ENCODE measurements at places on chromosomes 3 and 15.

GRCh38 chr15:74897300-74897701 is 7.5 kb downstream of the MPI start:
- no peak for DNase-seq

GRCh38 chr3:80521081-80521480 is 753.3 kb upstream of the ROBO1 start:
- no peak for DNase-seq

- DNase-seq, result no peak
Observed at GRCh38 chr3:112654492-112654891, 13.5 kb upstream of the CCDC80 start.

- DNase-seq, result no peak
Observed at GRCh38 chr3:31291818-31292217, 240.9 kb upstream of the STT3B start.

DNA sequence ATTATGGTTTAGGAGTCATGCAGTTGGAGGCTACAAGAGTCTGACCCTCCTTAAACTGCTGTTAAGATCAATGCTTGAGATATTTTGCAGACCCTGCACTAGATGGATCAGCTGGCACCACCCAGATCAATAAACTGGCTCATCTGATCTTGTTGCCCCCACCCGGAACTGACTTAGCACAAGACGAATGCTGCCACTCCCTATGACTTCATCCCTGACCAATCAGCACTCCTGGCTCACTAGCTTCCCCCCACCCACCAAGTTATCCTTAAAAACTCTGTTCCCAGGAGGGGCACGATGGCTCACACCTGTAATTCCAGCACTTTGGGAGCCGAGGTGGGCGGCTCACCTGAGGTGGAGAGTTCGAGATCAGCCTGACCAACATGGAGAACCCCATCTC is 594.0 kb downstream of the NTRK3 start:
- DNase-seq, result no peak

DNA sequence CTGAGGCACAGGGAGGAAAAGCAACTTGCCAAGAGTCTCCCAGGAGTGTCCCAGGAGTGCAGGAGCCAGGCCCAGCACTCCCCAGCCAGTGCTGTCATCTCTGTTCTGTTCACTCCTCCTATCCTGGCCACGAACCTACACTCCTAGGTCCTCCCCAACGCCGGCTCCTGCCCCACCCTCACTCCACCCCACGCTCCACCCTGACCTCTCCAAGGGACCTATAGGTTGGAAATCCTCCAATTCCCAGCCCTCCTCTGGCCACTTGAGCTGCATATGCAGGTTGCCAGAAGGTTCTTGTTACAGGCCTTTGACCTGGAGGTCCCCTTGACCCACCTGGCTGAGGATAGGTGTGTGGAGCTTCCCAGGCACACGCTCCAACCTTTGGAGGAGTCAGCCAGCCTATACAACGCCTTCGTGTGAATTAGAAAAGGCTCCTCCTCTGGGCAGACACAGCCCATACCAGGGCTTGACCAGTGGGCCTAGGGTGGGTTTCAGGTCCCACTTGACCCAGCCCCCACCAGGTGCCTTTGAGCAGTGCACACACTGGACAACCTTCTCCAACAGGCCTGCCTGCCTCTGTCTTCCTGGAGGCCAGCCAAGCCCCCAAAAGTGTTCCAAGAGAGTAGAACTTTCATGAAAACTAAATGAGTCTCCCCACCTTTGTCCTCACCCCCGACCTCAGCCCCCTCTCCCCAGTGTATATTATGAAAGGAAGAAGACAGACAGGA is 167.2 kb upstream of the TLE3 start:
- no peak for DNase-seq

GRCh38 chr3:188890572-188891270 is 281.1 kb upstream of the TPRG1 start:
- DNase-seq, result no peak

GRCh38 chr3:149085828-149086231 is 503 bp downstream of the HLTF start:
- peak; percentile 36 for DNase-seq

- DNase-seq, result peak; percentile 18
Observed at GRCh38 chr15:29102911-29103823, 166.5 kb downstream of the NSMCE3 start.

- DNase-seq, result no peak
Observed at GRCh38 chr3:4993276-4994143, 14.3 kb downstream of the BHLHE40 start.

DNA sequence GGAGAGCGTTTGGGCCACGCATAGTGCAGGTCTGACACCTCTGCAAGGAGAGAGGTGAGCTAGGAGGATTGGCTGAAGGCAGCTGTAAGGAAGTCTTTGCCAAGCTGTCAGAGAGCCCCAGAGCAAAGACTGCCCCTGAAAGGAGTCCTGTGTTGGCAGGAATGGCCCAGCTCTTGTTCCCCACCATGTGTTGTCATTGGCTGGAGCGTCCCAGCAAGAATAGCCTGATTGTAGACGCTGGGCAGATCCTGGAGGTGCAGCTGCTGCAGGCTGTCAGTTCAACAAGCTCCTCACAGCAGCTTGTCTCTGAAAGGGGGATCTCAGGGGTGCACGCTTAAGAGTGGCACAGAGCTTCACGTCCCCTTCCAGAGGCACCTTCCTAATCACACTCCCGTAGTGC is 237.6 kb downstream of the FEZF2 start:
- DNase-seq, result no peak

GRCh38 chr3:153855772-153856171 is 265.4 kb upstream of the ARHGEF26 start:
- DNase-seq, result peak; percentile 6

DNA sequence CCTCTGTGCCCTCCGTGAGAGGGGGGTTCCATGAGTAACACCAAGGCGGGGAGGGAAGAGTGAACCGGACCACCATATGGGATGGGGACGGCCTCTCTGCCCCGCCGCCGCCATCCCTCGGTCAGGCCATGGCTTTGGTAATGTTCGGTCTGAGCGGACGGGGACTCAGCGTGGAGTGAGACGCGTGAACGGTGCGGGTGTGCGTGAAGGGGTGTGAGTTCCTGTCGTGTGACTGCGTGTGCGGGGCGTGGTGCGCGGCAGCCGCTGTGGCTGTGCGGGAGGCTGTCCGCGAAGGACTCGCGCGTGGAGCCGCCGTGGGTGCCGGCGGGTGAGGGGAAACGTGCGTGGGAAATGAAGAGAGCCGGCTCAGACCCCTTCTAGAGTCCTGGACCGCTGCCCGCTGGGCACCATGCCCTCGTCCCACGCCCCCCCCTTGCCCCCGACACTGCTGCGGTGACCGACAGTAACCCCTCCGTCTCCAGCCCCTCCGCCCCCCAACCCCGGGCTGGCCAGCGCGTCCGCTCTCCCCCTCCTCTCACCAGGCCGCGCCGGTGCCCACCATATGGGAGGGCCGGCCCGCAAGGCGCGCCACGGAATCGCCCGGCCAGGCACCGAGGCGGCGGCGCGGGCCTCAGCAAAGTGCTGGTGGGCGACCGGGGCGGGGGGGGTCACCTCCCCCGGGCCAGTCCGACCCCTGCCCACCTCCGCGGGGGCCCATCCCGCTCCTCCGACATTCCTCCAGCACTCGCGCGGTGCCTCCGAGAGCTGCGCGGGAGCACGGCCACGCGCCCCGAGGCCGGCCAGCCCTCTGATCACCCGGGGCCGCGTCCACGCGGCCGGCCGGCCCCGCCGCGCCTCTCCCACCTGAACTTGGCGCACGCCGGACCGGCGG is 589 bp downstream of the KLF15 start:
- DNase-seq, result no peak

GRCh38 chr3:142180761-142181362 is 31.5 kb upstream of the TFDP2 start:
- peak; percentile 26 for DNase-seq

- DNase-seq, result no peak
Observed at GRCh38 chr3:135667061-135667460, 298.5 kb upstream of the PPP2R3A start.

GRCh38 chr3:174294616-174295015 is 564.5 kb upstream of the NAALADL2 start:
- DNase-seq, result no peak

GRCh38 chr15:58433597-58434333 is 2.0 kb downstream of the LIPC start:
- no peak for DNase-seq

DNA sequence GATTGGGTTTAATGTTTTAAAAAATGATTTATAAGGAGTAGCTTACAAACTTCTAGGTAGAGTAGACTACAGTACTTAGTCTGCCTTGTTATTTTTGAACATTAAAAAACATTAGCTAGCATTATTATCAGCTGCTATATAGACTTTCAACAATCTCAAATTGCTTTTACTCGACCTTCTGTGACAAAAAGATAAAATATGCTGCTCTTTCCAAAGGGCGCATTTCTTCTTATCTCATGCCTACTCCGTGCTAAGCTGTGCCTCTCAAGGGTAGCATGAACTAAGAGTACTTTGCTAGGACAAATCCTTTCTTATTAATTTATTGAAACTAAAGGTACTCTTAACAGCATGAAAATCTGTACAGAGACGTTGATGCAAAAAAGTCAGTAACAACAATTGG is 71.3 kb downstream of the SPRED1 start:
- no peak for DNase-seq

GRCh38 chr3:127105587-127105986 is 87.3 kb upstream of the PRR23E start:
- no peak for DNase-seq

DNA sequence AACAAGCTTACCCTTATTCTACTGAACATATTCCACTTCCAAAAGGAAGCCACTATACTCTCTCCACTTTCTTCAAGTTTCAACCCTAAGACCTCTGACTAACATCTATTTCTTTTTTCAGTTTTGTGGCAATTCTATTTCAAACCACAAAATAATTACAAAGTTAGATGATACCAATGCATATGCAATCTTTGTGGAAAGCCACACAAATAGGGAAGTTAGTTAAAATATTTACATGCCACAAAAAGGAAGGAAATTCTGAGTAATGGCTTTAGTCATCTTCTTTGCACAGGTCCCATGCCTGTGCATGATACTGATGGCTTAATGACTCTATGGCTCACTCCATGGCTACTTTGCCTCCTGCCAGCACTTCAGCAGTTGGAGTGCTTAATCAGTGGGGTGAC is 57.0 kb upstream of the MCTP2 start:
- DNase-seq, result peak; percentile 26

- DNase-seq, result no peak
Observed at GRCh38 chr15:53549697-53550305, 209.7 kb downstream of the WDR72 start.

DNA sequence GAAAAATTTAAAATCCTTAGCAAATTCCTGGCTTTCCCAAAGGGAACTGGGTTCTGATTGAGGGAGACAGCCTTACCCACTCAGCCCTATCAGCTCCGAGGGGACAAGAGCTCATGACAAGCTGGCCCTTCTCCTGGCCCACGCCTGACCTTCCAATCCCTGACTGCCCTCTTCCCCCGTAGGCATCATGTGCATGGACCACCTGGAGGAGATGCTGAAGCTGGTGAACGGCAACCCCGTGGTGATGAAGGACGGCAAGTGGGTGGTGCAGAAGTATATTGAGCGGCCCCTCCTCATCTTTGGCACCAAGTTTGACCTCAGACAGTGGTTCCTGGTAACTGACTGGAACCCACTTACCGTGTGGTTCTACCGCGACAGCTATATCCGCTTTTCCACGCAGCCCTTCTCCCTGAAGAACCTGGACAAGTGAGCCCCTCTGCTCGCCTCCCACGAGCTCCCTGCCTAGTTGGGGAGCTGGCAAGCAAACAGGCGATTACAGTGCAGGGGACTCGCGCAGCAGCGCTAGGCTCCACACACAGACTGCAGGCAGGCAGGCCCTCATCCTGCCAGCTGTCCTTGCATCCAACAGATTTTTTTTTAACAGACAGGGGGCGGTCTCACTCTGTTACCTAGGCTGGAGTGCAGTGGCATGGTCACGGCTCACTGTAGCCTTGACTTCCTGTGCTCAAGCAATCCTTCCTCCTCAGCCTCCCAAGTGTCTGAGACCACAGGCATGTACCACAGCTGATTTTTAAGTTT is 16.8 kb downstream of the RPUSD3 start:
- peak; percentile 48 for DNase-seq

- no peak for DNase-seq
Observed at GRCh38 chr3:41202834-41203345, 3.6 kb downstream of the CTNNB1 start.

GRCh38 chr3:107283948-107284347 is 93.3 kb upstream of the CCDC54 start:
- DNase-seq, result no peak

- no peak for DNase-seq
Observed at GRCh38 chr3:53328746-53329145, 18.6 kb downstream of the DCP1A start.

DNA sequence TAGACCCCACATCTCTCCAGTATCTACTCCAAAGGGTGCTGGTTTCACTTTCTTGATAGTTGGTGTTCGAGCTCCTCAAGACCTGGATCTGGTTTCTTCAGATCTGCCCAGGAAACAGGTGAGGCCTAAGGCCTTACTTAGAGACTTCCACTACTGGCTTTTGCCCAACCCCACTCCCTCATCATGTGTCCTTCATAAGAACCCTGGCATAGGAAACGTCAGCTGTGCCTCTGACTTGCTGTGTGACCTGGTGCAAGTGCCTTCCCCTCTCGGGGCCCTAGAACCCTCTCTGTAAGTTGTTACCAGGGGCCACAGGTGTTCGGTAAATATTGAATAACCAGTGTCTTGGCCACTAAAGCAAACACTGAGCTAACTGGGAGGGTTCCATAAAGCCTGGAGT is 3.9 kb downstream of the OXTR start:
- DNase-seq, result no peak

DNA sequence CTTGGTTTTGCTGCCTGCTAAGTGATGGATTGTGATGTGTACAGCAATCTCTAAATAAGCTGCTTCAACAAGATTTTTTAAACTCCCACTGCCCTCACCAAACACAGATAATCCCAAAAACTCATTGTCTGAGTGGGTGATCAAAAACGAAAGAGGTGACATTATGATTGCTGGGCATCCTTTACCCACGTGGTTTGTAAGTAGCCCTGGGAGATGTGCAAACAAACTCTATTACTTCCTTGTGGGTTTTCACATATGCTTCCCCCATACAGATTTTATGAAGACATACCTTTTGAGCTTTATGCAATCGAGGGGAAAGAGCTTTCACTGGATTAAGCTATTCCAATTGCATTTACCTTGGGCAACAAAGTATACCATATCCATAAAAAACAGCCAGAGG is 1000.4 kb downstream of the FHIT start:
- DNase-seq, result no peak

GRCh38 chr3:156702367-156702766 is 28.0 kb downstream of the TIPARP start:
- no peak for DNase-seq

GRCh38 chr3:81908561-81908960 is 147.1 kb upstream of the GBE1 start:
- DNase-seq, result no peak

DNA sequence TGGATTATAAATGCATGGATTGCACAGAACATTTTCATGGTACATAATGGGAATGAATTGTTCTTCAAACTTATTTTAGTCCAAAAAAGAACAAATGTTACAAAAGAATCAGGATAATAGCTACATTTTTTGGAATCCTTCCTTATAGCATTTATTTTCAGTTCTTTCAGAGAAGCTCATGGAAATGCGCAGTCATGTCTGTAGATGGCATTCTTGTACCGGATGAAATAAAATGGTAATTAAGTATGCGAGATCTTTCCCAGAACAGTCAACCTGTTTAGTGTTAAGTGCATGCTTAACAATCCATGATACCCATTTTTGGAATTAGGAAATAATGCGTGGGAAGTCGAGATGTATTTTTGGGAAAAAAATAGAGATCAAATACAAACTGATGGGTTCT is 38.2 kb upstream of the GOLGA8B start:
- DNase-seq, result no peak
